AG04449 (cell line): ENCODE measurements at places on chromosomes 2 and 18.

DNA sequence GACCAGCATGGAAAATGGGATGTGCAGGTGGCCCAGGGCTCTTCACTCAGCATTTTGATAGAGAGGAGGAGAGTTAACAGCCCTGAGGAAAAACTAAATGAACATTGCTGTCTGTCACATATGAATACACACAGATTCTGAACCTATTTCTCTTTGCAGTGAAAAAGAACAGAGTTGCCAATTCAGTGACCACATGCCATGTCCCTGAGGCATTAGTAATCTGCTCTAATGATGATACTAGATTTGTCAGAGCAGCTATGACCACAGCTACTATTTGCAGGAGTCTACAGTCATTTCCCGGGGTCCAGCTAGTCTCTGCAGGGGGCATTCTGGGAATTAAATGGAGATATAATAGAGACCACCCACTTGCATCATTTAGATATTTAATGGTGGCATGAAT is 267.6 kb downstream of the TMX3 start:
- DNase-seq: no peak

GRCh38 chr2:16775899-16776231 is 110.2 kb upstream of the CYRIA start:
- DNase-seq: no peak

DNA sequence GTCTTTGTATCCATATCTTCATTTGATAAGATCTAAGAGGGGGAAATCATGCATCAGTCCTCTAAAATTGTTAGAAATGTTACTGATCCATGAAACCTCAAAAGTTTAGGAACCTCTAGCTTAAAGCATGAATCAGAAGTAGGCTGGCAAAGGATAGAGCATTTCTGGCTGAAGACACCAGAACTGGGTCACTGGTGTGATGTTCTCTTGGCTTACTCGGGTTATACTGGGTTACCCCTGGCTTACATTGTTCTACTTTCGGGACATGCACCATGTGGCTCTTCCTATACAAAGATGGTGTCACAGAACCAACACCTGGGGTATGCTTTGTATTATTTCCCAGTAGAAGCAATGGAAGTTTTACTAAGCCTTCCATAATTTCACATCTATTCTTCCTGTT is 83.2 kb upstream of the TNP1 start:
- no peak for DNase-seq

GRCh38 chr2:227472265-227473121 is 537 bp downstream of the AGFG1 start:
- no peak for DNase-seq

DNA sequence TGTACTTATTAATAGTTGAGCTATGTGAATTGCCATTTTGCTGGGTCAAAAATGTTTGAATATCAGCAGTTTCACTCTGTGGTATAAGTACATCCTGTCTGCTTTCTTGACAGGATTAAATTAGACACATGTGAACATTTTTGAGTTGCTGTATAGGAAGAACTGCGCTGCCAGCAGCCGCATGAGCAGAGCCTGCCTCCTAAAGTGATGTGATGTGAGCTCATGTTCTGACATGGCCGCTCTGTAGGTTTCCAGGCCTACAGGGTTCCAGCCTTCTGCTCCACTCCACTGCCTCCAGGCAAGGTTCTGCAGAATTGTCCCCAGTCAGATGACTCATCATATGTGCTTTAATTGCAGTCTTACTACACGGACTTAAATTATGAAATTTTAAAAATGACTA is 119.7 kb upstream of the NFATC1 start:
- DNase-seq: no peak

- DNase-seq: no peak
These were observed 84.8 kb upstream of the TCF4 start for GRCh38 chr18:55672574-55673361.

DNA sequence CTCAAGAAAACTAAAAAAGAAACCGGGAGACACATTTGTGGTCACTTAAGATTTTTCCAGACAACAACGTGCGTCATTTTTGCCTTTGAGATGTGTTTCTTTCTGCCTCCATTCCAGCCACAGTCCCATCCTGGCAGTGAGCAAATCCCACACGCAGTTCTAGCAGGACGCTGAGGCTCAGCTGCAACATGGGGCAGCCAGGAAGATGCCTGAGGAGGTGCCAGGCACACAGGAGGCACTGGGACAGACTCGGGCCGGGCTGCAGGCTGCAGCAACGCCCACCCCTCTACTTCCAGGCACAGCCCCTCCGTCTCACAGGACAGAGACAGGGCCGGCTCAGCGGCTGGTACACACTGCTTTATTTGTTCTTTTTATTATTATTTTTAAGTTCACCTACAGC is 13.1 kb downstream of the KLF11 start:
- no peak for DNase-seq

GRCh38 chr2:135909976-135910375 is 33.7 kb upstream of the MCM6 start:
- peak; percentile 12 for DNase-seq
